ENCODE measurements at places on chromosomes 5 and 9.

- no peak for DNase-seq
Observed at GRCh38 chr9:78292026-78292425, 4.9 kb upstream of the PSAT1 start.

GRCh38 chr9:106535439-106535838, 327.5 kb upstream of the ZNF462 start:
- no peak for DNase-seq

GRCh38 chr5:56817263-56818014, 2.1 kb downstream of the MAP3K1 start:
- no peak for DNase-seq

- DNase-seq, result no peak
Observed at GRCh38 chr5:135102716-135103574, 68.9 kb upstream of the PITX1 start.

- DNase-seq, result no peak
Observed at GRCh38 chr5:126031989-126032716, 391.1 kb upstream of the GRAMD2B start.

DNA sequence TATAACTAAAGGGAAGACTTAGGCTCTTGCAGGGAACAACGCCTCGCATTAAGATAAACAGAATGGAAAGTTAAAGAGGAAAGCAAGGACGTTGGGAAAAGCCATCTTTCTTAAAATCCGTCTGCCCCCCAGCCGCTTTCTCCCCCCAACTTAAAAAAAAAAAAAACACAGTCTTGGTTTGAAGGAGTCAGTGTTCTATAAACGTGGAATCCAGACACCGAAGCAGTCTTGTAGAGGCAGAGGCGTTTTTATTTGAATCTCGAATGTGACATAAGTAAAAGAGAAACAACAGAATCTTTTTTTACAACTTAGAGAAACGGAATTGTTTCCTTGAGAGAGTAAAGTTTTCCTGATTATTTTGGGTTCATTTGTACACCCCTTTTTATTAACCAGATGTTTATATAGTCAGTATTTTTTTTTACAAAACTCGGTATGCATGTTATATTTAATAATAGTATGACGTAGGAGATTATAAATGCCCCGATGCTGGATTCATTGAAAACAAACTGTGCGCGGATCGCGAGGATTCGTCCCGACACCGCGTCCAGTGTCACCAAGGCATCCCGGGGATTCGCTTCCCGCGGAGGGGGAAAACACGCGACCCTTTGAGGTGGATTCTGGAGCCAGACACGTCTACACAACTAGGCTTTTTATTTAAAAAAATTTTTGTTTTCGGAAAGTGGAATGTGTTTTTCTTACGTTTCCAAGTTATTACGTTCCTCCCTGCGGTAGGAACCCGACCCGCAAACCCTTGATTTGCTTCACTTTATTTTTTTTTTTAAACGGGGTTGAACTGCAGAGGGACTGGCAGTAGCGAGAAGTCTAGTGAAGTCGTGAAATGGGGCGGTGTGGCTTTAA, 6.7 kb downstream of the PTCH1 start:
- DNase-seq, result no peak

GRCh38 chr9:122138560-122139268, 20.9 kb downstream of the NDUFA8 start:
- DNase-seq, result no peak

DNA sequence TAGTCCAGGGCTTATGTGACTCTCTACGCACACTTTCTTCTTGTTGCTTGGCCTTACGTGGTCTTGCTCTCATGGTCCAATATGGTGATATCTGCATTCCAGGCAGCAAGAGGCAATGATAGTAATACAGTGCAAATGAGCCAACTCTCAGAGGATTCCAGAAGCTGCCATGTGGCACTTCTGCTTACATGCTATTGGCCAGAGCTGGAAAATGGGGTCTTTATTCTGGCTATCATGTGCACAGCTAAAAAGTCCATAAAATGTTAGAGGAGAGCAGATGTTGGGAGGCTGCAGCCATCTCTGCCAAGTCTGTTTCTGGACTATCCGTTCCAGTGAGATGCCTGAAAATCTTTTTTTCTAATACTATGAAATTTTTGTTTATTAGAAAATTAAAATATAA, 2.9 kb upstream of the SEPTIN8 start:
- DNase-seq, result no peak

DNA sequence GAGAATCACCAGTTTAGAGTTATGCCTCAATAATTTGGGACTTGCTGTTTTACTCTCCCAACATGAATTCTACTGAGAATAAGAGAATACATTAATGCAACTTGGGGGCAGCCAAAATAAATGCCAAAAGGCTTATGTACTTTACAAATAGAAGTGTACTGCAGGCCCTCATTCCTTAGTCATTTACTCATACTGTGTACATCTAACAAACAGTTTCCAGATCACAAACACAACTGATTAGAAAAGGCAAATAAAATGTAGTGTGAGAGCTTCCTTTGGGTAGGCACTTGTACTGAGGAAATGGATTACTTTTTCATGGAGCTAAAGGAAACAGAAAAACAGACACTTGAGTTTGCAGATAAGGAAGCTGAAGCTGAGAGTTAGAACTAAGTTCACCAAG, 12.6 kb downstream of the ANKDD1B start:
- no peak for DNase-seq

DNA sequence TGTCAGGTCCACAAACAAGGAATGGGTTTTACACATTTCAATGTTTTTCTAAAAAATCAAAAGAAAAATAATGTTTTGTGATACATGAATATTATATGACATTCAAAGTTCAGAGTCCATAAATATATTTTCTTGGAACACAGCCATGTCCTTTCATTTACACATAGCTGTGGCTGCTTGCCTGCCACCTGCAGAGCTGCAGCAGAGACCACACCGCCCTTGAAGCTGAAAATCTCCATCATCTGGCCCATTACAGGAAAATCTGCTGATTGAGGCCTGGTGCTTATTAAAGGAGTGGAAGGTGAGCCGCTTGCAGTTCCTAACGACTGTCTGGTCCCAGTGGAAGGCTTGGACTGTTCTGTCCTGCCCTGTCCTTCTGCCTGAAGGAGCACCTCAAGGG, 232.6 kb upstream of the ADAMTS16 start:
- no peak for DNase-seq

GRCh38 chr9:105357937-105358336, 89.9 kb upstream of the FSD1L start:
- no peak for DNase-seq

GRCh38 chr9:130682421-130683121, 11.0 kb upstream of the EXOSC2 start:
- DNase-seq, result no peak

DNA sequence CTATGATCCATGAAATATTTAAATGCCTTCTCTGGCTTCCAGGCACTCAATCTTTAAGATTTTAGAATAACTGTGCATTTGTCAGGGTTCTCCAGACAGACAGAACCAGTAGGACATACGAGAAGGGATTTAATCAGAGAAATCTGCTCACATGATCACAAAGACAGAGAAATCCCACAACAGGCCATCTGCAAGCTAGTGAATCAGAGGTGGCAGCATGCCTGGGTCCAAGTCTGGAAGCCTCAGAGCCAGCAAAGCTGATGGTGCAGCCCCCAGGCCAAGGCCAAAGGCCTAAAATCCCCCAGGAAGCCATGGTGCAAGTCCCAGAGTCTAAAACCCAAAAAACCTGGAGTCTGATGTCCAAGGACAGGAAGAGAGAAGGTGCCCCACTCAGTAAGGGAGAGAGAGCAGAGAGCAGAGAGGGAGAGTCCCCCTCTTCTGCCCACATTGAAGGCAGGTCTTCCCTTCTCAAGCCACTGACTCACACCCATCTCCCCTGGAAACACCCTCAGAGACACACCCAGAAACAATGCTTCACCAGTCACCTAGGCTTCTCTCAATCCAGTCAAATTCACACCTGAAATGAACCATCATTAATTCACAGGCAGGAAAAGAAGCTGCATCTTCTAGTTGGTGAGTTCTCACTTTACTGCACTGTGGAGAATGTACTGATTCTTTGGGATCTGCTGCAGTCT, 48.7 kb downstream of the CAMSAP1 start:
- no peak for DNase-seq

DNA sequence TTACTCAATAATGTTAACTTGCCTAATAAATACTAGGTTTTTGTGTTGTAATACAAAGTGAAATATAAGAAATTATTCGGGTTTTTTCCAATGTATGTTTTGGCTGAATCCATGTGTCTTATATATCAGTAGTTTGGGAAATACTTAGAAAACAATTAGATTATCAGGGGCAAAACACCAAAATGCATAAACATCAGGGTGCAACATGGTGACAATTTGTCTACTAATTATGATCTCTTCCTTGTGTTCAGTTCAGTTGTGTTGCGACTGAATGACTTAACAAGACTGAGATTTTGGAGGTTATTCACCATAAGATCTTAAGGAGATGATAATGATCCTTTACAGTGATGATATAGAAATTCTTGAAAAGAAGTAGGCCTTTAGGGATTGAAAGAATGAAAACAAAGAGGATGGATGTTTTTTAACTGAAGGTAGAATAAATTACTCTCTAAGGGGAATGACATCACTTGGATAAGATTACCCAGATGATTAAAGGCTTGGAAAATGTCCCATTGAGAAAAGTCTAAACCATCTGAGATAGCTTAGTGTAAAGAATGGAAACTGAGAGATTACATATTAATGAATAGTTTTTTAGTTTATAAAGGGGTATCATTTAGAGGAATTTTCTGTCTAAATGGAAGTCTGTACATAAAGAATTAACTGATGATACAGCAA, 415.8 kb downstream of the SPATA31D1 start:
- no peak for DNase-seq

DNA sequence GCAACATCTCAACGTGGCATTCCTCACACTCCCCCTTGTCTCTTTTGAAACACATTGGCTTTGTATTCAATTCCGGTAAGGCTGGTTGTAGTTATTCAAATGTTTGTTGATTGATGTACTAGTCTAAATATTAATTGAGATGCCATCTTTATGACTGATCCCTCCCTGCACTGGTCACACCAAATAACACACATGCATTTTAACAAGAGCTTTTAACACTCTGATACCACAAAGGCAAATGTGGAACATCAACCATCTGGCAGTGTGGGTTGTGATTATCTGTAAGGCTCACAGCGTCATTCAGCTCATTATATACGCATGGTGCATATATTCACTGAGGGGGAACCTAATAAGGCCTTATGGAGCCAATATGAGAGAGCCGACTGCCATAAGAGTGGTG, 305.0 kb downstream of the TENT4A start:
- DNase-seq, result no peak

DNA sequence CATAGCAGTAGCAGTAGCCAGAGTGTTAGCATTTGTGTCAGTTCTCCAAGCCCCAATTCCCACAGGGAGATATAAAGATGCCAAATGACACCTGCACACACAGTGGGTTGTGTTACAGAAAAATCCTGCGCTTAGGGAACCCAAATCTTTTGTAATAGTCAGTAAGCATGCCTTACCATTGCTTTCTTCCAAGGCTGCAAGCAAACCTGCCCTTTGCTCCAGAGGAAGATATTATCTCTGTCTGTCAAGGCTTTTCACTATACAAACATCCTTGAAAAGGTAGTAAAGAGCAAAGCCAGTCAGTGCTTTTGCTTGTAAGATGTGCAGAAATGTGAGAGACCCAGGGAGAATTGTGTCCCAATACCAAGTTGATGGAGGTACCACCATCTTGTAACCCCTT, 2.9 kb downstream of the ANKDD1B start:
- DNase-seq, result no peak

GRCh38 chr9:132923346-132923902, 21.0 kb downstream of the TSC1 start:
- no peak for DNase-seq

GRCh38 chr9:119761812-119762211, 392.6 kb upstream of the BRINP1 start:
- no peak for DNase-seq

GRCh38 chr5:171369056-171369455, 18.6 kb upstream of the NPM1 start:
- no peak for DNase-seq

DNA sequence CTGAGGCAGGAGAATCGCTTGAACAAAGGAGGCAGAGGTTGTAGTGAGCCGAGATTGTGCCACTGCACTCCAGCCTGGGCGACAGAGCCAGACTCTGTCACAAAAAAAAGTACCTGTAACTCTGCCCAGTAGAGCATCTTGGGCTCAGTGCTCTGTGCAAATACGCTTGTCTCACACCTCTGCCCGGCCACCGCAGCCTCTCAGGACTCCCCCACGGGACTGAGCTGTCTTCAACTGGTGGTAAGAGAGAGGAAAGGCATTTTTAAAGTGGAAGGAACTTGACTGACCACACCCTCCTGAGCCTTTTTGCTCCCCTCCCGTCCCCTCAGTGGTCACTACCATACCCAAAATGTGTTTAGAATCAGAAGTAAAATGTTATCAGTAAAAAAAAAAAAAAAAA, 174.3 kb upstream of the PIK3R1 start:
- no peak for DNase-seq

- no peak for DNase-seq
Observed at GRCh38 chr9:34869390-34869789, 88.7 kb upstream of the PHF24 start.

DNA sequence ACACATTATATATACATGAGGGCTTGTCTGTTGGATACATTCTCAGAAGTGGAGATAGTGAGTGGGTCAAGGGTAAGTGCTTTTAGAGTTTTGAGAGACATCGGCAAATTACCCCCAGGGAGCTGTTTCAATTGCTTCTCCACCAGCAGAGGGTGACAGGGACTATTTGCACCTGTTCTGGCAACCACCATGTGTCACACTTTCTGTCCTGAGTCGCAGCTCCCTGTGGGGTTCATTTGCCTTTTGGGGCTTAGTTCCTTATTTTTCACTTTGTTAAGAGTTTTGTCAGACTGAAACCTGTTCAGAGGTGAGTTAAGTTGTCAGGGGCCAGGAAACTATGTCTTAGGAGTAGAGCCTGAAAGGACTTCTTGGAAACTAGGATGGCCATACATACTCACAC, 20.1 kb upstream of the SLC36A1 start:
- no peak for DNase-seq

DNA sequence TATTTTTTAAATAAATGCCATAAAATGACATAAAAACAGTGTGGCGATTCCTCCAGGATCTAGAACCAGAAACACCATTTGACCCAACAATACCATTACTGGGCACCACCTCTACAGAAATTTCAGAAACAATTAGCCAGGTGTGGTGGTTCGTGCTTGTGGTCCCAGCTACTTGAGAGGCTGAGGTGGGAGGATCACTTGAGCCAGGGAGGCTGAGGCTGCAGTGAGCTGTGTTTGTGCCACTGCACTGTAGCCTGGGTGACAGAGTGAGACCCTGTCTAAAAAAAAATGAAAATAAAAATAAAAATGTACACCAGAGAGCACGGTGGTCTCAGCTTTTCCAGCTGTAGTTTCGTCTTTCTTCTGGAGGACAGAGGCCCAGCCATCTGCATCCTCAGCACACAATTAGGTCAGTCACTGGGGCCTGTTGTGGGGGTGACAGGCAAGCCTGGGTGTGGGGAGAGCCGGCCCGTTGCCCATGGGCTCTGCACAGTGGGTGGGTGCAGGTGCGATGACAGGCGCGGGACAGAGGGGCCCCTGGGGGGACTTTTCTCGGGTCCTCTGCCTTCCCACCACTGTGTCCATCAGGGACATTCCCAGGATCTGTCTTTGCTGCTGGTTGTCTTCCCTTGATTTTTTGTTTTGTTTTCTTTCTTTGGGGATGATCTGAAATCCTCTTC, 9.8 kb downstream of the COL5A1 start:
- no peak for DNase-seq

All from right renal cortex interstitium (tissue), 3 donors.